NCI-H1092 (cell line): ENCODE measurements at places on chromosomes 4 and X.

DNA sequence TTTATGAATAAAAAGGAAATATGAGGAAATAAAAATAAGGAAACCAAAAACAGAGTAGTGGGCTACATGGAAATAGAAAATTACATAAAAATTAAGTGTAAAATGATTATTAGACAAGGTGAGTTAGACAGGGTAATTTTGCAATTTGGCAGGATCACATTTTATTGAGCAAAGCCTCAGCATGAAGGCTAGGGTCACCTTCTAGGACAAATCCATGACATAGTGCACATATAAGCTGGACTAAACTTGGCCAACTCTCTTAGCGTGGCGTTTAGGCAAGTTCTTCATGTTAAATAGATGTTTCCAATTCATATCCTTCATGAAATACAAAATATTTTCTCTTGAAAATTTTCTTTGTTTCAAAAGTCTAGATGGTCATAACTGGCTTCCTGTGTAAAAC, 25.7 kb upstream of the UGT2B7 start:
- no peak for DNase-seq

- no peak for DNase-seq
Measured at GRCh38 chr4:5638976-5639375, 69.4 kb downstream of the EVC2 start.

DNA sequence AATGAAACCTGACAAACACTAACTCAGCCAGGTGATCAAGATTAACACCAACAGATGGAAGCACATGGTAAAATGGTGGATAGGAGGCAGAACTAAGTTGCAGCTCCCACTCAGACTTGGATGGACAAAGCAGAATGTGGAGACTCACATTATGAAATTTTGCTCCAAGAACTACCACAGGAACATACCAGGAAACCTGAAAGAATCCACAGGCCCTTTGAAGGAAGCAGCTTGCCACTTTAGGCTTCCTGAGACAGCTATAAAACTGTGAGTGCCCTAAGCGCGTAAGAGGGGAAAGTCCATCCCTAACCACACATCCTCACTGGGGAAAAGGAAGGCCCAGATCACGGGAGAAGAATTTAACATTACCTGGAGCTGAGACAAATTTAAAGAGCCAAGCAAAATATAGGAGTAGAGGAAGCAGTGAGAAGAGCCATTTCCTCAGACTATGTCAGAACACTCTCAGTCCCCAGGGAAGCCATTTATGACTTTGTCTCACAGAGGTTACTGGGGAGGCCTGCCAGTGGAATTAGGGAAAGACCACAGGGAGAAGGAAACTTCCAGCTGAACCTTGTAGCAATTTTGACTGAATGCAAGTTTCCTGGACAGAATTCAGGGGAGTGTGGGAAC, 224.5 kb downstream of the TEX13C start:
- no peak for DNase-seq

DNA sequence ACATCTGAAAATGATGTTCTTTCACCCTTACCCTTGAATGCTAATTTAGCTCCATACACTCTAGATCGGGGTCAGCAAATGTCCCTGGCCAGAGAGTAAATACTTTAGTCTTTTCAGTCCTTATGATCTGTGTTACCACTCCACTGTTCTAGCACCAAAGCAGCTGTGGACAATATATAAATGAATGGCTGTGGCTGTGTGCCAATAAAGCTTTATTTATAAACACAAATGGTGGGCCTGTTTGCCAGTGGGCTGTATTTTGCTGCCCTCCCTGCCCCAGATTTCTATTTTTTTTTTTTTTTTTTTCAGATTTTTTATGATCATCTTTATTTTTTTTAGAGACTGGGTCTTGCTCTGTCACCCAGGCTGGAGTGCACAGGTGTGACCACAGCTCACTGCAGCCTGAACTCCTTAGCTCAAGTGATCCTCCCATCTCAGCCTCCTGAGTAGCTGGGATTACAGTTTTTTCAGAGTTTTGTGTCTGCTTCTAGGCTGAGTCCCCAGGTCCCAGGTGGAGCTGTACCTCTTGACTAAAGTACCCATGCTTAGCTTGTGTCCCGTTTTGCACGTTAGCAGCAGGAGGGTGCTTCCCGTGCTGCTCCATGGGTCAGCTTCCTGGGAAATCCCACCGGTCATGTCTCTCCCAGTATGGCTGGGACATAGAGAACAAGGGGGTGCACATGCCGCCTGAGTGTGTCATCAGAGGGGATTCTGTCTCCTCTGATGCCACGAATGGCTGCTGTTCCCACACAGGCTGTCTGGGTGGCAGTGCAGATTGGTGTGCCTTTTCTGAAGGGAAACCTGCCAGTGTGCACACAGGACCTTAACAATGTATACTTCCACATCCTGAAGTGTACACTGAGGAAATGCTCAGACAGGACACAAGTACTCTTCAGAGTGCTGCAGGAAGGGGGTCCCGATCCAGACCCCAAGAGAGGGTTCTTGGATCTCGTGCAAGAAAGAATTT, 16.0 kb upstream of the GRPEL1 start:
- no peak for DNase-seq

DNA sequence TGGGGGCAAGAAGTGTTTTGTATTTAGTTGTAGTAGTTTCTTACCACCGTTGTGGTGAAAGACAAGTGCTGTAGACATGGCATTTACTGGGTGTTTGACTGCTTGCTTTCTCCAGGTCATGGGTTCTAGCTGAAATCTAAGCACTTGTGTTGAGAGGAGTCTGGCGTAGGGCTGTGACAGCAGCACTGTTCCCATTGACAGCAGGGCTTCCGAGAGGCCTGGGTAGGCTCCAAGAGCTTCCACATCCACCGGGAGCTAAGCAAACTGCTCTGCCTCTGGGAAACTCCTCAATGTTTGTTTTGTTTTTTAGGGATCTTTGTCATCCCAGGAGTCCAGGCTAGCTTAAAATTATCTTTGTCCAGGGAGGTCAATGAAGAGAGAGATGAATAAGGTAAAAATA, 44.3 kb downstream of the BMPR1B start:
- no peak for DNase-seq

- DNase-seq = no peak
Measured at GRCh38 chrX:68355629-68355920, 77.7 kb downstream of the OPHN1 start.
